ENCODE measurements at places on chromosomes 16 and 17.

GRCh38 chr17:6239241-6239798 lies 169.1 kb downstream of the WSCD1 start:
- no peak for DNase-seq

DNA sequence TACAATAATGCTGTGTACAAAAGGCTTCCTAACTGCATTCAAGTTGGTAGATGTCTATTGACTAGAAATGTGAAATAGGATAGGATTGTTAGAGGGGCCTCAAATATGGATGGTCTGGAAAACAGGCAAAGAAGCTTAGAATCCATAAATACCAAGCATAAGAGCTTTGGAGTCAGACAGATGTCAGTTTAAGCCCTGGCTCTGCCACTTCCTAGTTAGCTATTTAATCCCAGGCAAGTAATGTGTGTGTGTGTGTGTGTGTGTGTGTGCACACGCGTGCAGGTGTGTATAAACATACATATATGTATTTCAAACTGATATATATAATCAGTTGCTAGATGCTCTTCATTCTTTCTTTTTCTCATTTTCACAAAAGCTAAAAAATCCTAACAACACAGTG lies 66.7 kb downstream of the MMD start:
- DNase-seq, result no peak

DNA sequence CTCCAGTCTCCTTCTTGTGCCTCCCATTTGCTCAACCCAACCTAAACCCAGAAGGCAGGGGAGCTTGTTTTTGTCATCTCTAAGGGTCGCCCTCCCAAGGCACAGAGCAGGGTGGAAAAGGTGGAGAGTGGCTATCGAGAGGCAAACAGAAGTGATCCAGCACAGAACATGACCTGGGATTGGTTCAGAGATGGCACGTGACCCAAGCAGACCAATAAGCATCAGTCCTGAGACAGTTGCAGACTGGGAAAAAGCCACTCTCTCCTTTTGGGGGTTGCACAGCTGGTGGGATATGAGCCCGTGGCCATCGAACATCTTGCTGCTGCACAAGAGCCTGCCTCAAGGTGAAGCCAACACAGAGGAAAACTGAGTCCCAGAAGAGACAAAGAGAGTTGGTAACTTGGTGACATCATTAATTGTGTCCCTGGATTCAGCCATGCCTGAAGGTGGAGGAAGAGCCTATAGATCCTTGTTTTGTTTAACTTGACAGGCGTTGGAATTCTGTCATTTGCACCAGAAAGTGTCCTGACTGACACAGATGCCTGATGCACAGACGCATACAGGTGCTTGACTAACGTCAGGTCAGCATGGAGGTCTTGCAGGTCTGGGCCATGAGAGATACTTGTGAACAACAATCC lies 28.2 kb upstream of the CSNK2A2 start:
- no peak for DNase-seq

- no peak for DNase-seq
Measured at GRCh38 chr17:7710301-7710700, 5.3 kb downstream of the EFNB3 start.

GRCh38 chr16:55668340-55669281 lies 12.8 kb downstream of the SLC6A2 start:
- peak; percentile 51 for DNase-seq

DNA sequence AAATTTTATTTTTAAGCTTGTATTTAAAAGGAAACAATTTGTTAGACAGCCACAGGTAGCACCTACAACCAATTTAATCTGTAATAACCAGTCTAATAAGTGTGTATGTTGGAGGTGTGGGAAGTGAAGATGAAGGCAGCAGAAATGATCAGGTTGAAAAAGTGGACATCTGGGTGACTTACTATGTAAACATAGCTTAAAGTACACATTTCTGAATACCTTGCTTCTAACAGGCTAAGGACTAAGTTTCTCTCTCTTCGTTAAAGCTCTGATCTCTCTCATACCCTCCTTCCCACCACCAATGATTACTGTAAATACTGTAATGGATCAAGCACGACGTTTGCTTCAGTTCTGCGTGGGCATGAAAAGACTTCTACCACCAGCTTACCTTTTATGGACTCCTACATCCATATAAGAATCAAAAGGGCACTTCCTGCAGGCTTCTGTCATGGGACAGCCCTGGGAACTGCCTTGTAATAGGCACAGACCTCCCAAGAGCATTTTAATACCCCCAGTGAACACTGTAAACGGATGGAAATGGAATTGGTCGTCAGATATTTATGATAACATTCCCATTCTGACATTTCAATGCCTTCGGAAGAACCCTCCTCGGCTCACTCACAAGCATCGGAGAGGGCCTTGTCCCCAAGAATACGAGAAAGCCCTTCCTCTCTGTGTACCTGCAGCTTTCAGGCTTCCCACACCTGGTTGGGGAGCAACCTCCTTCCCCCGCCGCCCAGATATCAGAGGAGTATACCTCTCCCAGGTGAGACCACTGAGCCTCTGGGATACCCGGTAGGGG lies 700 bp downstream of the CCDC43 start:
- no peak for DNase-seq

- DNase-seq, result no peak
Measured at GRCh38 chr17:83009414-83010205, 69.8 kb upstream of the METRNL start.

DNA sequence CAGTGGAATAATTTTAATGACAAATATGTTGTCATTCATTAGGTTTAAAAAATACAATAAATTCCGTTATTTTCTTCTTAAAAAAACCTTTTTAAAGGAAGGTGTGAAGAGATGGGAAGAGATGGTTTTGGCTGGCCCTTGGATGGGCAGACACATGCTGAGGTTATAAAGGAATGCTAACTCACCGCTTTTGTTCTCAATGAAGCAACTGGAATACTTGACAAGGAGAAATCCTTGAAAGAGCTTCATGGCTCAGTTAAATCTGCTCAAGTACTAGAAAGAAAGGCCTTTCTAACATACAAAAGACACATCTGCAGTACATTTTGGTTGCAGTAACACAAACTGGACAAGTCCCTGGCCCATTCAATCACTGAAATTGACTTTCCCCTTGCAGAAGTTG lies 158.3 kb upstream of the KCNJ16 start:
- DNase-seq, result no peak

- DNase-seq, result no peak
Measured at GRCh38 chr17:76003915-76004314, 3.3 kb downstream of the CDK3 start.

DNA sequence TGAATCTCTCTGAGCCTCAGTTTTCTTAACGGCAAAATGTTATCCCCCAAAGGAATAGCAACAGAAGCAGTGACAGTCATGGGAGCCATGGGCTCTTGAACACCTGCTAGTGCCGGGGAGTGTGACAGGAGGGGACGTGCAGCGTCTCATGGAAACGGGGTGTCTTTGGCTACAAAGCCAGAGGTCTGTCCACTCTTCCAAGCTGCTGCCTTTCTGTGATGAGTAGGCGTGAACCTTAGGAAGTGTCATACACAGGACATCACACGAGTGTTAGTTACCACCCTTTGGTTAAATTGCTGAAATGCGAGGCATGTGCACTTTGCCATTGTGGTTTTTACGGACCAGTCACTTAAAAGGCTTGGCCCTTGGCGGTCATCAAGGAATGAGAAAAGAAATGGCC lies 93.4 kb downstream of the IRF8 start:
- no peak for DNase-seq

GRCh38 chr16:72875291-72876031 lies 172.5 kb downstream of the ZFHX3 start:
- no peak for DNase-seq
